ENCODE measurements at places on chromosomes 1 and 21.

DNA sequence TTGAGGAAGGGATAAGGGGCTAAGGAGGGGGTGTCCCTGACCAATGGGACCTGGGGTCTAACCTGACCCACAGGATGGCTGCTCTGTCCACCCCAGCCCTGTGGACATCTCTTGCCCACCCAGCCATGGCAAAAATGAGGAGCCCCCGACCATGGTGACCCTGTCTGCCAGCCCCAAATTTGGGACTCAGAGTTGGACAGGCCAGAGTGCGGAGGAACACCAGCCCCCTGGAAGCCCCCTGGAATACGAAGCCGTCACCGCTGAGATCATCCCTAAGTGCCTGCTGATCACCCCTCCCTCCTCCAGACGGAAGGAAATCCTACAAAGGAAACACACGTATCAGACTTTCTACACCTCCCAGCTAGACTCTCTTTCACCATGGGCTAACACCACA, 119.3 kb downstream of the SIK1 start:
- no peak for DNase-seq

DNA sequence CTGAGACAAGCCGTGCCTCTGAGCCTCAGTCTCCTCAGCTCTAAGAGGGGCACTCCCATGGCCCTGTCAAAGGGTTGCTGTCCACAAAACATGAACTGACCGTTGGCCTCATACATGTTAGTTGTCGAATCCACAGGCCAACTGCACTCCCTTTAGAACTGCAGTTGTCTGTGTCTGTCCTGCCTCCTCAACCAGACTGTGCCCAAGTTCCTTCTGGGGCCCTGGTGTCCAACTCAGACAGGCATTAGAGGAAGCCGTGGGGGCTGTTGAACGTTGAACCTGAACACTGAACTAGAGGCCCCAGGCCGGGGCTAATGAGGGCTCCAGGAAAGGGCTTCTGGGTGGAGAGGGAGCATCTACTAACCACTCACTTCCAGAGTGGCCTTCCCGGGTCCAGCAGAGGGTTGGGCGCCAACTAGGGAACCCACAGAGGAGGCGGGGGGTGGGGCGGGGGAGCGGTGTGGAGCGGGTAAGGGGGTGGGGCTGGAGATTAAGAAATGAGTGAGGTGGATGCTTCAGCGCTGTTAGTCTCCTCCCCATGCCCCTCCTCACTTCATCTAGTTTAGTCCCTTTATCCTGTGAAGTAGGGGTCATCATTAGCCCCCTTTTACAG, at the start of gene RAB42:
RAB42 (plus strand) TSS at position 558 of the 613 bp plus-strand sequence. CDS start 247 bp downstream, outside the sequence.
- DNase-seq, result peak; percentile 23

DNA sequence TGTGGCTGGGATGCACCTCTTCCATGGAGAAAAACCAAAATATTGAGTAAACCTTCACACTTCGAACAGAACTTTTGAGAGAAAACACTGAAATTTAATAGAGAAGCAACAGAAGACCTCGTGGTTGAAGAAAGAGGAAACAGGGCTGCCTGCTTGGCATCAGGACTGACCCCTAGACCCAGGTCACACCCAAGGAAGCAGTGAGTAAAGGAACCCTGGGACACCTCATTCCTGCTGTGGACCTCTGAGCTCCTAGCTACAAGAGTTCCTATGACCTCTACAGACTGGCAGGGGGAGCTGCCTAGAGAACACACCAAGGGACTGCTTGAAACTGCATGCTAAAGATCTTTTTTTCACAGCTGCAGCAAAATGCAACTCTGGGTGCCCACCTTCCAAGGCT, 67.8 kb downstream of the FASLG start:
- DNase-seq, result no peak

GRCh38 chr1:218811497-218811896, 362.2 kb upstream of the LYPLAL1 start:
- DNase-seq, result no peak

DNA sequence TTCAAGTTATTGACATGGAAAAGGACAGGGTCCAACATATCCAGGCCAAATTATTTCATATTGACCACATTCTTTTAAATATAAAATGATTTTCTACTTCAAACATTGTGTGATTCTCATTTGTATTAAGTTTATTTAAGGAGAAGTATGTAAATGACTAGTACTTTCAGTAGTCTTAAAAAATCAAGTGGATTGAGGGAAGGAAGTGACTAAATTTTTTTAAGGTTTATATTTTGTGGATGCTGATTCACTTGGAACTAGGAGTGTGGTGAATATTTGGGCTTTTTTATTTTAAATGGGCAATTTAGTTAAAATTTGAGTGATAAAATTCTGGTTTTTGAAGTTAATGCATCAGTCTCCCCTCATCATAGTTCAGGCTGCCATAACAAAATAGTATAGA, 10.1 kb downstream of the PRRC2C start:
- no peak for DNase-seq

GRCh38 chr21:46253610-46254124, 25.1 kb upstream of the LSS start:
- peak; percentile 65 for DNase-seq

DNA sequence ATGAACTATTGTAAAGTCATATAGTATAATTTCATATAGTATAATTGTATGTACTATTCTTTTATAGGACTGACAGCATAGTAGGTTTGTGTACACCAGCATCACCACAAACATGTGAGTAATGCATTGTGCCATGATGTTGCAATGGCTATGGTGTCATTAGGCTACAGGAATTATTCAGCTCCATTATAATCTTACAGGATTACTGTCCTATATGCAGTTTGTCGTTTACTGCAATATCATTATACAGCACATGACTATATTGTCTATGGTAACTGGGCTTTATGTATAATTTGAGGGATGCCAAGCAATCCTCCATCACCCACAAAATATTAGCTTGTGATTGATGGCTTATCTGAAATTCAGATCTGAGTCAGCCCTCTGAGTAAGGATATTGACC, 54.2 kb upstream of the PBX1 start:
- no peak for DNase-seq

DNA sequence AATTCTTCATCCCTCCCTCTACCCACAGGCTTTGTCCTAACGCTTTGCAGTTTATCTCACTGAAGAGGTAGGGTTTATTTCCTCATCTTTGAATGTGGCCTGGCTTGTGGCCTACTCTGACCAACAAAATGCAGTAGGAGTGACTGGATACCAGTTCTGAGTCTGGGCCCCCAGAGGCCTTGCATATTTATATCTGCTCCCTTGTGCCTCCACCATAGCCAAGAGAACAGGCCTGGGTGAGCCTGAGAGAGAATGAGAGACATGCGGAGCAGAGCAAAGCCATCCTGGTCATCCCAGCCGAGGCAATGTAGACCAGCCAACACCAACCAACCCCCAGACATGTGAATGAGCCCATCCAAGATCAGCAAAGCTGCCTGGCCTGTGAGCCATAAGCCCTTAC, 30.3 kb downstream of the SMIM12 start:
- DNase-seq, result no peak

- peak; percentile 19 for DNase-seq
These were observed 87.5 kb upstream of the RHOU start for GRCh38 chr1:228647523-228648444.

DNA sequence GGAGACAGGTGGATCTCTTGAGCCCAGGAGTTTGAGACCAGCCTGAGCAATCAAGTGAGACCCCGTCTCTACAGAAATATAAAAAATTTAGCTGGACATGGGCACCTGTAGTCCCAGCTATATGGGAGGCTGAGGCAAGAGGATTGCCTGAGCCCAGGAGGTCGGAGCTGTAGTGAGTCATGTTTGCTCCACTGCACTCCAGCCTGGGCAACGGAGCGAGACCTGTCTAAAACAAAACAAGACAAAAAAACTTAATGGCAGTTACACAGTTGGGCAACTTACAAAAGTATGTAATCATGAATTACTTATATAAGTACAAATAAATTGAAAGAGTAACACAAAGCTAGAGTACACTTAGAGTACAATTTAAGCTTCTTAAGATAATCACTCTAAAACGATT, 25.2 kb downstream of the RC3H1 start:
- no peak for DNase-seq

DNA sequence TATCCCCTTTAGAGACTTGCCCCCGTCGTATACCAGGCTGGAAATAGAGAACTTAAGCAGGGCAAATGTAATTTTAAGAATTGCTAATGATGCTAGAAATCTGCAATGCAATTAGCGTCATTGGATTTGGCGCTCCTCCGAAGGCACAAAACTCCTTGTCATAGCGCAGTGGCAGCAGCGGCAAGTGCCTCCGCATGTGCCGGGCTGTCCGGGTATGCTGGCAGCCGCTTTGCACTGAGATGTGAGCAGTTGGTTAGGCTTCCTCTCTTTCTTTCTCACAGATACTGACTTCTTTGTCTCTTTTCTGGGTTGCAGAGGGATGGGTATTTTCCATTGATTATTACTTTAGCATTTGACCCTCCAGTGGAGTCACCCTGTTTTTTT, 193.4 kb upstream of the LMO4 start:
- no peak for DNase-seq

DNA sequence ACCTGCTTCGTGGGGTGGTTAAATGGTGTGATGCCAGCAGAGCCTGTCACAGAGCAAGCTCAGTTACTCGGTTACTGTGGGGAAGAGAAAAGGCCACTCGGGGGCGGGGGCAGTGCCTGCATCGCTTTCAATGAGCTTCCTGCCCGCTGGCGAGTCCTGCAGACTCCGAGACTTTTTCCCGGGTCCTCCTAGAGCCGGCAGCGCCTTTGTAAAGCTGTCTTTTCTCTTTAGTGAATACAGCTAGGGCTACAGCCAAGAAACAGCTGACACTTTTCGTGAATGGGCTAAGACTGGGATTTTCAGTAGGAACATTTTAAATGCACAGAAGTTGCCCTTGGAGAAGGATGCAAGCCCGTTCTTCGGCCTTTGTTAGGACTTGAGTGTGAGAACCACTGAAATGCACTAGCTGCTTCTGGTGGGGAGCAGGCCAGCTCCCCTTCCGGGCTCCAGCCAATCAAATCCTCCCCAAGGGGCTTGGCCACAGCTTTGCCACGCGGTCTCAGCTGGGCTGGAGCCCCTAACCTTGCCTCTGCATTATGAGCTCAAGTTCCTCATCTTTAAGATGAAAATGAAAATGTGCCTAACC, 23.4 kb upstream of the EFHD2 start:
- no peak for DNase-seq

- no peak for DNase-seq
These were observed 1806.8 kb downstream of the BRINP3 start for GRCh38 chr1:188670837-188671236.

DNA sequence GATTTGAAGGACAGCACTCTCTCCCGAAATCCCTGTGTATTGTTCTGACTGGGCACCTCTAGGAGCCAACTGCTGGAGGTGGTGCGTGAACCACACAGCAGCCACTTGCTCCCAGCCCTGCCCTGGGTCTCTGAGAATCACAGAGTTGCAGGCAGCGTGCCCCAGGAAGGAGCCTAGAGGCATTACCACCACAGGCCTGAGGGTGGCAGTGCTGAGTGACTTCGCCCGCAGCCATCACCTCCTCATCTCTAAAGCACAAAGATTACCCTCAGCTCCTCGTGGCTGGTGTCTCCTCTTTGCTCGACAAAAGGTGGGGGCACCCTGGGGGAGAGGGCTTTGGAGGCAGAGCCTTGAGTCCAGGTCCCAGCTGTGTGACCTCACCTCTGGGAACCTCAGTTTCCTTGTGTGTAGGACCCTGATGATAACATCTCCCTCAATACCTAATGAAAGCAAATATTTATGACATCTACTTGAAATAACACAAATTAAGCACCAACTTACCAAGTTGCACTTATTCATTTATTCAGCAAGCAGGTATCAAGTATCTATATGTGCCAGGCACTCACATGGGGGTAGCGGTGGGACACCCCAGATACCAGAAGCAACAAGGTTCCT, 86.3 kb downstream of the VWA5B1 start:
- DNase-seq, result peak; percentile 42

DNA sequence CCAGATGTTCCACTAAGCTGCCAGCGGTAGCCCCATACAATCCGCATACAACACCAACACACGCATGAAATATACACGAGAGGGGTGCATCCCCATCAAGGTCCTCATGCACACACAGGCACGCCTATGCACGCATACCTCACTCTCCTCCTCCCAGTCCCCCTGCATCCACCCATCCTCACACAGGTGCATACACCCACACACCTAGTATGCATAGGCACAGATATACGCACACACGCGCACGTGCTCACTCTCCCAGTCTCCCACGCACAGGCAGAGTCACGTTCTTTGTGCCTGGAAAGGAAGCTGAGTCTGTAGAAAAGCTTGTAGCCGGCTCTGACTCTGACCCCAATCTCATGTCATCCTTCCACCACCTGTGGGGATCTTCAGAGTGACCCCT, 16.9 kb upstream of the PADI2 start:
- DNase-seq, result no peak

GRCh38 chr21:46221664-46222435, 6.7 kb downstream of the LSS start:
- no peak for DNase-seq

GRCh38 chr1:209527372-209527771, 56.1 kb upstream of the CAMK1G start:
- DNase-seq, result no peak

- no peak for DNase-seq
These were observed 142.5 kb downstream of the TIAM1 start for GRCh38 chr21:31201548-31201947.

GRCh38 chr21:46551636-46552241, 53.1 kb downstream of the S100B start:
- DNase-seq, result peak; percentile 60

DNA sequence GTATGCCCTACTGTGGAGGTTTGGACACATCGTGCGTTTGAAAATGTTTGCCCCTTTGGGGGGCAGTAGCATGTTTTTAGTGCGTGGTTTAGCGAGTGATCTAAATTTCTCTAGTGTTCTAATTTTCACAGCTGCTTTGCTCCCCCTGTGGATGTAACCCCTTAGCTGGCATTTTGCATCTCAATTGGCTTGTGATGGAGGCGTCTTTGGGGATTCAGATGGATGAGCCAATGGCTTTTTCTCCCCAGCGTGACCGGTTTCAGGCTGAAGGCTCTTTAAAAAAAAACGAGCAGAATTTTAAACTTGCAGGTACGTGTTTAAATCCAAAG, 836 bp downstream of the CDC7 start:
- no peak for DNase-seq

DNA sequence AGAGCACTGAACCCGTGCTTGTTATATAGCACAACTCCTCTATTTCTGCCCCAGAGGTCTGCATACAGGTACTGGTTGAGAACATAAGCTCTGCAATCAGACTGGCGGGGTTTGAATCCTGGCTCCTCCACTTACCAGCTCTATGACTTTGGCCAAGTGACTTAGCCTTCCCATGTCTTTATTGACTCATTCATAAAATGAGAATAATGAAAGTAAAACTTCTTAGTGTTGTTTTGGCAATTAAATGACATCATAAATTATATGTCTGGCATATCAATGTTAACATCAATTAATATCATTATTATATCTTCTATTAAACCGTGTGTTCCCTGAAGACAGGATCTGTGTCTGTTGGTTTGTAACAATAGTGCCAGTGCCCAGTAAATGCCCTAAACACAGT, 4.3 kb downstream of the INKA2 start:
- no peak for DNase-seq

DNA sequence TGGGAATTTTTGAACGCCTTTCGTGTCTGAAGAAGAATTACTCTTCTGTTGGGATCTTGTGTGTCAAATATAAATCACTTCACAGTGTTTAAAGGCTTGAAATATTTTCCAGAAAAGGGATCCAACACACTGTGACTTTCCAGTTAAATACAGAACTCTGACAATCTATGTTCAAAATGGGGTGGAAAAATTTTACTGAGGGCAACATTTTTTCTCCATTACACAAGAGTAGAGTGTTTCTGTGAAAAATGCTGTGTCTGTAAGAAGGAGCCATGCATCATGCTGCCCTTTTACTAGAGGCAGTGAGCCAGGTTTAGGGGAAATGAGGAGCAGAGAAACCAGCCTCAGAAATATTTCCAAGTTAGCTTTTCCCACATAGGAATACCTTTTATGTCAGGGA, 86.5 kb downstream of the VPS13D start:
- DNase-seq, result no peak

All from CD4-positive, alpha-beta T cell treated with Interleukin-10 for 1 hour (primary cell).